ENCODE measurements at places on chromosomes 3 and 15.
A peak's percentile ranks its signal among the peaks of the same experiment; 100 is the strongest.

DNA sequence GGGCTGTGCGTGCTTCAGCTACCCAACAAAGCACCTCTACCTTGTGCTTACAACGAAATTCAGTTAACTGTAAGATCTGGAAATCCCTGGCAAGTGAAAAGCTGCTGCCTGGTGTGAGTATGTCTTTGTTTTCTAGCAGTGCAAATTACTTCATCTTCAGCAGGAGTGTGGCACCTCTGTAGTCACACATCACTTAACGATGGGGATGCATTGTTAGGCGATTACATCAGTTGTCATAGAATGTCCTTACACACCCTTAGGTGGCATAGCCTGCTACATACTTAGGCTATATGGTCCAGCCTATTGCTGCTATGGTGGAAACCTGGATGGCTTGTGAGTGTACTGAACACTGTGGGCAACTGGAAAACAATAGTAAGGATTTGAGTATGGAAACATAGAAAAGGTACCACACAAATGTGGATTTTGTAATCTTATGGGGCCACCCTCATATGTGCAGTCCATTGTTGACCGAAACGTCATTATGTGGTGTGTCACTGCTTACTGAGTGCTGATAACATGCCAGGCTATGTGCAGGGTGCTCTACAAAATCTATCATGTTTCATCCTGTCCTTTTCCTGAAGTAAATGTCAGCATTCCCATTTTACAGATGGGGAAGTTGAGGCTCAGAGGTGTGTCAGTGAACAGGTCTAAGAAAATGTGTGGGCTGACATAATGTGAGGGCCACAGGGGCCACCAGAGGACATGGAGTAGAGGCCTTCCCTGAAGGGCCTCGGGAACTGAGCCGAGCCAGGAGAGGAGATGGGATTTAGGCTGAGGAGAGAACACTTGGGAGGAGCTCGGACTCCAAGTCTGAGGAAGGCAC, 173.5 kb downstream of the VGLL4 start:
- ATAC-seq, result no peak

DNA sequence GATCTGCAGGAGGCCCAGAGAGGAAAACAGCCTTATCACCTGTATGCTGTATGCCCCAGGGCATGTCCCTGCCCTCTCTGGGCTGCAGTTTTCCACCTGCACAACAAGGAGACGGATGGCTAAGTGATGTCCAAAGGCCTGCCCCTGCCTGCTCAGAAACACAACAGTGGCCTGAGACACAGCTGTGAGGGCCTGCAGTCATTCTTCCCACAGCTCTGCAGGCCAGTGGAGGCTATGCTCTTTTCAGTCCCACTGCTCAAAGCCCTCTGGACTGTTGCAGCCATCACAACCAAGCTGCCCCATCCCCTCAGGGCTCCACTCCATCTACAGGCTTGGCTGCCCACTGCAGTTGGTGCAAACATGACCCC, 5.2 kb upstream of the TBC1D2B start:
- ATAC-seq, result no peak

DNA sequence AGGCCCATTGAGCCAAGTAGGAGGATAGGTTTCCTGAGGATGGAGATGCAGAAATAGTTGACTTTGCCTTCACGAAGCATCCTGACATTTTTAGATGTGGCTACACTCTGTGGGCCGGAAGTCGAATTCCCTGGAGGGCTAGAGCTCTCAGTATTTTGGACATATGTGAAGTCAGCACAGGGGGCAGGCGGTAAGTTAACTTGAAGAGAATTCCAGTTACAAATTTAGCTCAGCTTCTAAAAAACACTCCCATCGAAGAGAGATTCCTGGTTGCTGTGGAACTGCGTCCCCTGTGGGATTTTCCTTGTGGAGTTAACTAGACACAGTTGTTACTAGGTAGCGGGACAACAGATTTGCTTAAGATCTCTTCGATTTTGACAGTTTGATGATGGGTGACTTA, 161.9 kb upstream of the RGMA start:
- ATAC-seq, result no peak

GRCh38 chr3:141348837-141349236, 19.5 kb upstream of the ZBTB38 start:
- no peak for ATAC-seq

DNA sequence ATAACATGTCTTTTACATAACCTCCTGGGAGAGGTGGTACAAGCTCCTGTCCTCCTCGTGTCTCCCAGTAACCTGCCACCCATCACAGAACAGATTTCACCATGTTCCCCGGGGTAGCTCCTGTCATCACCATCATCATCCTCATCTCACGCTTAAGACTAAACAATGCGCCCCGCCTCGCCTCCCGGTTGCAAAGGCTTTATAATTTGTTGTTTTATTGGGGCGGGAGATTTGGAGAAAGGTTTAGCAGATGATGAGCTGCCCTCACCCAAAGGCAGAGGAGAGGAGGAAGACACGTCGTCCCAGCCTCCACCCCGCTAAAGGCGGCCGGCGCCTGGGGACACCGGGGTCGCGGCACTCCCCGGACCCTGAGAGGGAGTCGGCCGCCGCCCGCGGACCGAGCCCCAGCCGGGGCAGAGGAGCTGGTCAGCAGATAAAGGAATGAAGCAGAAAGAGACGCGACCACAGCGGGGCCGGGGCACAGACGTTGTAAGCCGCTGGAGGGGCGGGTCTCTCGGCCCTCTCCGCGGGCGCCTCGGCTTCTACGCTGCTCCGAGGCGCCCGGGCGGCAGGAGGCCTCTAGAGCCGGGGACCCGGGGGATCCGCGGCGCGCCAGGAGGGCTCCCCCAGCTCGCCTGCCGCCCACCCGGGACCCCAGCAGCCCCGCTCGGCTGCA, 589 bp downstream of the HERC1 start:
- ATAC-seq, result peak; percentile 67

GRCh38 chr3:81198756-81199155, 562.7 kb downstream of the GBE1 start:
- no peak for ATAC-seq

GRCh38 chr15:80509800-80510199, 105.6 kb downstream of the ARNT2 start:
- no peak for ATAC-seq

DNA sequence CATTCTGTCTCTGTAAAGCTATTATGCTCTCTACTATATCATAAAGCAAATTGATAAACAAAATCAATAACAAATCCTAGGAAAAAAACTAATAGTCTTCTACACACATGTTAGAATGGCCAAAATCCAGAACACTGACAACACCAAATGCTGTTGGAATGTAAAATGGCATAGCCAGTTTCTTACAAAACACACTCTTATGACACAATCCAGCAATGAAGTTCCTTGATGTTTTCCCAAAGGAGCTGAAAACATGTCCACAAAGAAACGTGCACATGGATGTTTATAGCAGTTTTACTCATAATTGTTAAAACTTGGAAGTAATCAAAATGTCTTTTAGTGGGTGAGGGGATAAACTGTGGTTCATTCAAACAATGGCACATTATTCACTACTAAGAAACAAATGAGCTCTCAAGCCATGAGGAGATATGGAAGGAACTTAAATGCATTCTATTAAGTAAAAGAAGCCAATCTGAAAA, 32.7 kb downstream of the CADM2 start:
- no peak for ATAC-seq

GRCh38 chr3:122219242-122219872, 35.9 kb downstream of the CASR start:
- ATAC-seq, result no peak

GRCh38 chr3:71087143-71088018, 496.1 kb downstream of the FOXP1 start:
- ATAC-seq, result no peak

- ATAC-seq, result no peak
Observed at GRCh38 chr15:80404761-80405553, 775 bp downstream of the ARNT2 start.

GRCh38 chr3:115831864-115832263, 208.6 kb downstream of the GAP43 start:
- no peak for ATAC-seq

DNA sequence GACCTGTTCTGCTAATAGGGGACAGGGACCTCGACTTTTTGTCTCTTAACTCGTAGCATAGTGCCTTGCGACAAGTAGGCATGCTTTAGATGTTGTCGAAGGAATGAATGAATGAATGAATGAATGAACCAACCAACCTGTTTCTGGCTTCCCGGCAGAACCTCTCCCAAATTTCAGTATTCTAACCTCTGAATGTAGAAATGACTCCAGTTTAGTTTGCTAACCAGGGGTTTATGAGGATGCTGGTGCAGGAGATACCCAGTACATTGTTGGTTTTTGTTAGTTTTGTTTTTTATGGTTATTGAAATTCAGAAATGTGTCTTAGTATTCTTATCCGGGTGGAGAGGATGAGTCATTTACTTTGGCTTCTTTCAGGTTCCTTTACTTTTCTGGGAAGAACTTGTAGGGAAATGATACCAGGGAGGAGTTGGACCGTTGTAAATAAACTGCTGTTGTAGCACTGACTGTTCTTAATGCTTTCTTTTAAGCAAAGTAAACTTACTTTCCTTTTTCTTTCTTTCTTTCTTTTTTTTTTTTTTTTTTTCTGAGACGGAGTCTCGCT, 29.6 kb upstream of the EHHADH start:
- peak; percentile 4 for ATAC-seq

DNA sequence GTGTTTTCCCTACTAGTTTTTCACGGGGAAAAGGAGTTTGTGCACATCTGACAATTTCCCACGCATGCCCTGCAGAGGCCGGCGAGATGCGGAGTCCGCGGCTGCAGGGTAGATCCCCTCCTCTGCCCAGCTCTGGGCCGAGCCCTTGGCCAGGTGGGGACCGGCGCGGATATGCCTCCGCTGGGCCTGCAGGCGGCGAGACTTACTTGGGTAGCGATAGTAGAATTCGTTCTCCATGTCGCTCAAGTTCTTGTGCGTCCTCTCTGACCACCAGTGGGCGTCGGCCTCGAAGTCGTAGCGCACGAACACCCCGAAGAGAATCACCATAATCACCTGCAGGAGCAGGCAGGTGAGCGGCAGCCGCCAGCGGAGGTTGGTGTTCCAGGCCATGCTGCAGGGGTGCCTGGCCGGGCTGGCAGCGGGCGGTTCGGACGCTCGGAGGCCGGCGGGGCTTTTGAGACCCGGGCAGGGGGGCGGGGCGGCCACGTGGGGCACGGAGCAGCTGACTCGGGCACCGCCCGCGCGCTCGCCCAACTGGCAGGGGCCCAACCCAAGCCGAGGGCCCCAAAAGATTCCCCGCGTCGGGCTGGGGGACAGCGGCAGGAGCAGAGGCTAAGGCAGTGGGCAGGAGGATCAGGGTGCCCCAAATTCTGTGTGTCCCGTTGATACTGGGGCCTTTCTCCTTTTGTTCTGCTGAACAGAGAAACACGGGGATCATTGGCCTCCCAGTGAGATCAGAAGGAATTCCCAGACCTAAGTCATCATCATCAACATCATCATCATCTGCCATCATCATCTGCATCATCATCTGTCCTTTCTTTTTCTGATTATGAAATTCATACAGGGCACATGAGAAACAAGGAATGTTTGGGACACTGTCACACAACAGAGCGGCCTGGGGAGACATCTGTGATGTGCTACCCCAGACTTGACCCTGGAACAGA, at the start of gene RHCG:
Gene RHCG (minus strand): TSS at position 429 of the 944 bp plus-strand sequence. CDS start 39 bp downstream, at position 390.
- ATAC-seq, result peak; percentile 75

DNA sequence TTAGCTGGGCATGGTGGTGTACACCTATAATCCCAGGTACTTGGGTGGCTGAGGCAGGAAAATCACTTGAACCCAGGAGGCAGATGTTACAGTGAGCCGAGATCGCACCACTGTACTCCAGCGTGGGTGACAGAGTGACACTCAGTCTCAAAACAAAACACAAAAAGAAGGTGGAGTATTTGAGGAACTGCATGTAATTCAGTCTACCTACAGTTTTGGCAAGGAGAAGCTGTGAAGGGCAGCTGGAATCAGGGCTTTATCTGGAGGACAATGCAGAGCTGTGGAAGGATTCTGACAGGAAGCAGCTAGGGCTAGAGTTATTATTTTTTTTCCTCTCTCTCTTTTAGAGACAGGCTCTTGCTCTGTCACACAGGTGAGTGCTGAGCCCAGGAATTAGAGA, 6.8 kb downstream of the H1-8 start:
- no peak for ATAC-seq

- ATAC-seq, result no peak
Observed at GRCh38 chr3:45817831-45818522, 21.6 kb upstream of the SLC6A20 start.

- peak; percentile 45 for ATAC-seq
Observed at GRCh38 chr3:178384321-178385230, 151.7 kb upstream of the KCNMB2 start.

DNA sequence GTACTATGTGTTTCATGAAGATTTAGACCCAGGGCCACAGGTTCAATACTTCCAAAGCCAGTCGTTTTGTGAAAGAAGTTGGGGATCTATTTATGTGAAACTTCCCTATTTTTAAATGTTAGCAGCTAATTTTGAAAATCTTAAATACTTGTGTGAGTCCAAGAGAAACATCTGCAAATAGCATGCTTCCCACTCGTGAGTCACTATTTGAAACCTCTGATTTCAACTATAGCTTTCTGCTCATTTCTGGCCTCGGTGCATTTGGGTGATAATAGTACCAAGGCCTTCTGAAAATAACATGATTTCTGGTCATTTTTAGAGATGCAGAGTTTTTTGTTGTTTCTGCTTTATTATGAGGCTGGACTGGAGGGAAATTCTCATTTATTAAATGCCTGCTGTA, 110.0 kb downstream of the OPA1 start:
- no peak for ATAC-seq

- ATAC-seq, result no peak
Observed at GRCh38 chr3:52313774-52314188, 2.3 kb upstream of the DNAH1 start.

Data from motor neuron (in vitro differentiated cells).